ENCODE measurements at places on chromosomes 1 and 21.

DNA sequence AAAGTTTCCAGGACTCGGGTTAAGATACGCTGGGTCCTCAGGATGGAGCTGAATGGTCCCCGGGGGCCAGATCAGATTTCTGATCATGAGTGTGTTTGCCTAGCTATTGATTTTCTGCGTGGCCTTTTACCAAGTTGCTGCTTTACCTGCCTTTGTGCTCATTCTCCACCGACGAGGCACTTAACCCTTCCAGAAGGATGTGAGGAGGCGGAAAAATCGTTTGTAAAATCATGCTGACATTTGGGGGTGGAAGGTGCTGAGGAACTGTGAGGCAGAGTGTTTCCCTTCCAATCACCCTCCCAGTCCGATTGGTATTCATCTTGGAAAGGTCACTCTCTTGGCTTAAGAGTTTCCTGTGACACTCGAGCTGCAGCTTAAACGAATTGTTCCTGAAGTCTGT lies 337.1 kb upstream of the KAZN start:
- H3K27ac ChIP-seq, result no peak overlapping the region
- H3K4me1 ChIP-seq, result no peaks in the 10 kb centered on the region
- H3K4me3 ChIP-seq, result no peak overlapping the region
- no peaks in the 10 kb centered on the region for H3K36me3 ChIP-seq

DNA sequence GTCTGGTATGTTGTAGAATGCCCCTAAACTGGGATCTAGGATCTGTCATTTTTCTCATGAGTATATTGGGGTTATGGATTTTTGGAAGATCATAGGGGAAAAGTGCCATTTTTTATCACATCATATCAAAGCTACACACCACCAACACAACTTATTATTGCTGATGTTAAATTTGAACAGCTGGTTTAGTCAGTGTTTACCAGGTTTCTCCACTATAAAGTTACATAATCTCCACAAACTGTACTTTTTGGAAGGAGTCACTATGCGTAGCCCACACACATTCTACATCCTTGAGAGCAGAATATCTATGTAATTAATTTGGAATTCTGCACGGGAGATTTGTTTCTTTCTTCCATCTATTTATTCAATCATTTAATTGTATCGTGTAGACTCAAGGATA lies 35.2 kb downstream of the RC3H1 start:
- H3K27ac ChIP-seq, result no peak overlapping the region
- no peak overlapping the region for H3K4me3 ChIP-seq
- peaks cover 35% of the 10 kb centered on the region for H3K36me3 ChIP-seq

DNA sequence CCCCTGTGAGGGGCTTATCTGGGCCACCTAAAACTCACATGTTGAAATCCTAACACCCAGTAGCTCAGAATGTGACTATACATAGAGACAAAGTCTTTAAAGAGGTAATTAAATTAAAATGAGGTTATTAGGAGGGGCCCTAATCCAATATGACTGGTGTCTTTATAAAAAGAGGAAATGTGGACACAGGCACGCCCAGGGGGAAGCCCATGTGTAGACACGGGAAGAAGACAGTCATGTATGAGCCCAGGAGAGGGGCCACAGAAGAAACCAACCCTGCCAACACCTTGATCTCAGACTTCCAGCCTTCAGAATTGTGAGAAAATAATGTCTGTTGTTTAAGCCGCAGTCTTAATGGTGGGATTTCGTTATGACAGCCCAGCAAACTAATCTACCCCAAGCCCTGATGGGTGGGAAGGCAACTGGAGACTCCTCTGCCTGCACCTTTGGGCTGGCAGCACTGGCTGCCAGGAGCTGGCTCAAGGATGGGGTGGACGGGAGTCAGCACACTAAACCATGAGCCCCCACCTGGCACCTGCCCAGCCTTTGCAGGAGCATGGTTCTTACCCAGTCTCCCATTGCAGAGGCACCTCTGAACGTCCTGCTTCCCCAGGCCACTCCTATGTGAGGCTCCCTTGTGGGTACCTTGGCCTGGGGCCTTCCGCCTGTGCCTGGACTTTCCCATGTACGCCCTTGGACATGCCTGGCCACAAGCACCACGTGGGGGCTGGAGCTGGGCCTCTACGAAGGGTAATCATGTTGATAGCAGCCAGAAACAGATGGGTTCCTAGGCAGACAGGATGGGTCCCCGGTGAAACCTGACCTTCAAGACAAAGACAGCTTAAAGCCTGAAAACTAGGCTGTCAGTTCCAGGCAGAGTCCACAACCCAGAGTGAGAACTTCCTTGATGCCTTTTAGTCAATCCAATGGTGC lies 57.1 kb upstream of the DMRTB1 start:
- H3K4me1 ChIP-seq, result no peaks in the 10 kb centered on the region
- no peak overlapping the region for H3K27ac ChIP-seq
- no peaks in the 10 kb centered on the region for H3K36me3 ChIP-seq
- no peak for DNase-seq

GRCh38 chr1:22055463-22055862 lies 3.0 kb downstream of the CDC42 start:
- H3K27ac ChIP-seq, result peak overlapping the region; percentile 55
- H3K27me3 ChIP-seq, result no peaks in the 10 kb centered on the region
- peaks cover 66% of the 10 kb centered on the region for H3K4me1 ChIP-seq
- peak overlapping the region; percentile 63 for H3K4me3 ChIP-seq
- peaks cover 59% of the 10 kb centered on the region for H3K36me3 ChIP-seq

- no peaks in the 10 kb centered on the region for H3K36me3 ChIP-seq
- H3K27me3 ChIP-seq, result peaks cover 2% of the 10 kb centered on the region
- DNase-seq, result no peak
- no peaks in the 10 kb centered on the region for H3K4me1 ChIP-seq
- no peak overlapping the region for H3K27ac ChIP-seq
Measured at GRCh38 chr1:170461762-170462384, 70.1 kb upstream of the GORAB start.

GRCh38 chr1:182615468-182616129 lies 11.4 kb upstream of the RGS16 start:
- peak; percentile 49 for DNase-seq
- H3K27ac ChIP-seq, result peak overlapping the region; percentile 79
- peaks cover 73% of the 10 kb centered on the region for H3K27me3 ChIP-seq
- H3K36me3 ChIP-seq, result peaks cover 4% of the 10 kb centered on the region

DNA sequence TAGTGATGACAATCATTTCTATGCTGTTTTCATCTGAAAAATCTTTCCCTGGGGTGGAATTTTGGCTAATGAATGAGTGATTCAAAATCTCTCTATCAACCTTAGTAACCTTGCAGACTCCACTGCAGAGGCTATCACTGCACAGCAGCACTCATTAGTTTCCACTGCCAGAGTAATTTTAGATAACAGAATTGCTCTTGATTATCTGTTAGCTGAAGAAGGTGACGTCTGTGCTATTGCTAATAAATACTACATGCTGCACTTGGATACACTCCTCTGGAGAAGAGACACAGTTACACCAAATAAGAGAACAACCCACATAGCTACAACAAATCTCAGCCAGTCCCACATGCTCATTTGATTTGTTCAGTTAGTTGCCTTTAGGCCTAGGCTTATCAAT lies 1348.4 kb downstream of the NCAM2 start:
- H3K4me3 ChIP-seq, result no peak overlapping the region
- H3K27me3 ChIP-seq, result no peaks in the 10 kb centered on the region
- no peak overlapping the region for H3K27ac ChIP-seq
- DNase-seq, result no peak
- H3K4me1 ChIP-seq, result no peaks in the 10 kb centered on the region

DNA sequence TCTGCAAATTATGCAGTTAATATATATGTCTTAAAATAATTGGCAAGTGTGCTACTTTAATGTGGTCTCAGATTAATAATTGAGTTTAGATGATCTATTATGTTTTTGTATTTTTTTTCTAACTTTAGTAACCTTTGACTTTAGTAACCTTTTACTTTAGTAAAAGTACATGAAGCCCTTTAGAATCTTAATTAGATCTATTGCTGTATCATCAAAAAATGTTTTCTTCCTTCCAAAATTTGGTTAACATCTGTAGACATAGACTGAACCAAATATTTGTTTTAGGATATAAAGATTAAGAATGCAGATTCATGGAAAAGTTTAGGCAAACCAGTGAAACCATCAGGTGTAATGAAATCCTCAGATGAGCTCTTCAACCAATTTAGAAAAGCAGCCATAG lies 25.7 kb upstream of the EPHX4 start:
- H3K36me3 ChIP-seq, result no peaks in the 10 kb centered on the region
- no peaks in the 10 kb centered on the region for H3K27me3 ChIP-seq
- H3K4me3 ChIP-seq, result no peak overlapping the region
- H3K4me1 ChIP-seq, result no peaks in the 10 kb centered on the region
- H3K27ac ChIP-seq, result no peak overlapping the region

- H3K27me3 ChIP-seq, result no peaks in the 10 kb centered on the region
- H3K36me3 ChIP-seq, result peaks cover 20% of the 10 kb centered on the region
- peak; percentile 25 for DNase-seq
Measured at GRCh38 chr1:5927506-5928370, 64.5 kb downstream of the NPHP4 start.
